ENCODE measurements at places on chromosomes 7 and 10. TPM values are rescaled to one million over a fixed set of nuclear protein-coding genes. Genes with fewer than 3 reads are reported as not detected.

- H3K4me1 ChIP-seq: peaks cover 70% of the 10 kb centered on the region
- DNase-seq: no peak
- peak overlapping the region; percentile 53 for H3K27ac ChIP-seq
- H3K4me3 ChIP-seq: peak overlapping the region; percentile 41
- peaks cover 3% of the 10 kb centered on the region for H3K36me3 ChIP-seq
Observed at GRCh38 chr10:100006243-100006886, 3.4 kb downstream of the DNMBP start.

DNA sequence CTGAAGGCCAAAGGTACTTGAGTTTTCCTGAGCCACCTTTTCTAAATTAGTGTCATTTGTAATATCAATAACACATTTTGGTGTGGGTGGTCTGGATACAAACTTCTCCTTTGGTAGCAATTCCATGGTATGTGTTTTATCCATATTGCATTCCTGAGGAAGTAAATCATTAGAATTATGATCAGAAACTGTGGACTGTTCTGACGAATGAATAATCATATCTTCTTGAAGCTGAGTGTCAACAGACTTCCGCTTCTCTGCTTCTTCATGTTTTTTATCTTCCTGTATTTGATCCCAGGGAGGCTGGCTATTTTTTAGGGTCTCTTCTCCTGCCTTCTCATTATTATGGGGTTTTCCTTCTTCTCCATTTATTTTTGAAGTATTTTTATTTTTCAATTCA lies 81.4 kb downstream of the NRBF2 start:
- H3K27me3 ChIP-seq: no peaks in the 10 kb centered on the region
- no peak overlapping the region for H3K4me3 ChIP-seq
- DNase-seq: no peak
- peak overlapping the region; percentile 60 for H3K27ac ChIP-seq

Gene HOXA1
- total RNA-seq: 0.55 TPM

Gene GHRHR
- not detected for total RNA-seq

Gene FKBP6
- total RNA-seq: not detected

DNA sequence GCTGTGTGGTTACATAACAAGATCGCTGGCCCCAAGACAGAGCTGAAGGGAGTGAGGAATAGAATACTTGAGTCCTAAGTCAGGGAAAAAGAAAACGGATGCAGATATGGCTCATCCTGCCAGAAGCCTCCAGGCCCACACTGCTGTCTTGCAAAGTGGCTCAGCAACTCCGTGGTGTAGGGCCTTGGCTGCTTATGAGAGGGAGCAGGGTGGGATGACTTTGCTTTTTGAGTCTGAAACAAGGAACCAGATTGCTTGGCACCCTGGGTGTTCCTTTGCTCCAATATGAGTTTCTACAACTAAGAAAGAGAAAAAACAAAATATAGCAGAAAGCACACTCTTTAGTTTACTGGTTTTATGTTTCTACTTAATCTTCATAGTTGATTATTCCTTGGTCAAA lies 193.8 kb upstream of the WDR11 start:
- H3K4me3 ChIP-seq: no peak overlapping the region
- H3K4me1 ChIP-seq: no peaks in the 10 kb centered on the region
- H3K36me3 ChIP-seq: no peaks in the 10 kb centered on the region
- DNase-seq: no peak
- no peak overlapping the region for H3K27ac ChIP-seq

- H3K4me1 ChIP-seq: no peaks in the 10 kb centered on the region
- no peak overlapping the region for H3K27ac ChIP-seq
- no peak overlapping the region for H3K4me3 ChIP-seq
- no peaks in the 10 kb centered on the region for H3K36me3 ChIP-seq
Observed at GRCh38 chr10:22752272-22752889, 38.0 kb upstream of the PIP4K2A start.

- H3K27ac ChIP-seq: no peak overlapping the region
- H3K4me1 ChIP-seq: peaks cover 11% of the 10 kb centered on the region
- H3K36me3 ChIP-seq: no peaks in the 10 kb centered on the region
- no peak for DNase-seq
- no peak overlapping the region for H3K4me3 ChIP-seq
- H3K27me3 ChIP-seq: no peaks in the 10 kb centered on the region
Observed at GRCh38 chr10:97682042-97682441, 5.0 kb downstream of the AVPI1 start.

GRCh38 chr10:13019280-13019679 lies 17.8 kb upstream of the CCDC3 start:
- H3K4me1 ChIP-seq: no peaks in the 10 kb centered on the region
- peaks cover 2% of the 10 kb centered on the region for H3K36me3 ChIP-seq
- no peak overlapping the region for H3K27ac ChIP-seq
- H3K27me3 ChIP-seq: peaks cover 4% of the 10 kb centered on the region

DNA sequence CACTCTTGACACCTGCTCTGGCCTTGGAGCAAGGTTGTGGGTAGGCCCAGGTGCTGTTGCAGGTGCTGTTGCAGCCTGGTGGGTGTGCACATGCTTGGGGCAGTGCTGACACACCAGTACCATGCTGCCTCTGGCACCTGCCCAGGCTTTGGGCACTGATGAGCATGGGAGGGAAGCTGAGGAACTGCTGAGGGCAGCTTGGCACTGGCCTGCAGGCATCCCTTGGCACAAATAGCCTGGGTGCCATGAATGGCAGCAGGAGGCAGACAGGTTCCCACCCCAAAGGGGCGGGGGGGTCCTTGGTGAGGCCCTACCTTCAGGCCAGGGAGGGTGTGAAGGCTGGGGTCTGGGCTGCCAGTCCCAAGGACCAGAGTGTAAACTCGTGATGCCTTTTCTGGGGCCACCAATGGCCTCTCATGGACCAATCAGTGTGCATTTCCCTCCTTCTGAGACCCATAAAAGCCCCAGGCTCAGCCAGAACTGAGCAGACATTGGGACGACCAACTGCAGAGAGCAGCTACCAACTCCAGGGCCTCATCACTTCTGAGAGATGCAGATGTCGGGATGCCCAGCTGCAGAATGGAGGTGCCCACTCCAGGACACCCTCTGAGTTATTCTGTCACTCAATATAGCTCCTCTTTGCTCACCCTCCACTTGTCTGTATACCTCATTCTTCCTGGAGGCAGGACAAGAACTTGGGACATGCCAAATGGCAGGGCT lies 547.4 kb downstream of the ZWINT start:
- no peaks in the 10 kb centered on the region for H3K36me3 ChIP-seq
- no peak overlapping the region for H3K27ac ChIP-seq
- no peak overlapping the region for H3K4me3 ChIP-seq
- no peaks in the 10 kb centered on the region for H3K4me1 ChIP-seq

Gene PTN
- total RNA-seq: not detected

DNA sequence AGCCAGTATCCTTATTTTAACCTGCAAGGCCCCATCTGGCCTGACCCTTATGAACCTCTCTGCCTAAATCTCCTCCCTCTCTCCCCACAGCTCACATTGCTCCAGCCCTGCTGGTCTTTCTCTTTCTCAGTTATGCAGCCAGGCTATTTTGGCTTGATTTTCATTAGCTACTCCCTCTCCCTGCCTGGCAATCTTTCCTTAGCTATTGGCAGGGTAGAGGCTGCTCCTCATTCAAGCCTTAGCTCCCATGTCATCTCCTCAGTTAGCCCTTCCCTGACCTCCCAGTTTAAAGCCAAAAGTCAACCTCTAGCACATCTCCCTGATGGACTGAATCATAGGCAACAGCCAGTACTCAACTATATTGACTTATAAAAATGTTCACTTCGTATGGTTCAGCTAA lies 214.4 kb upstream of the CELF2 start:
- H3K4me1 ChIP-seq: no peaks in the 10 kb centered on the region
- no peaks in the 10 kb centered on the region for H3K36me3 ChIP-seq
- H3K4me3 ChIP-seq: no peak overlapping the region

GRCh38 chr7:42227936-42228591 lies 8.9 kb downstream of the GLI3 start:
- H3K27ac ChIP-seq: no peak overlapping the region
- H3K27me3 ChIP-seq: peaks cover 50% of the 10 kb centered on the region
- no peaks in the 10 kb centered on the region for H3K36me3 ChIP-seq
- no peak for DNase-seq
- H3K4me1 ChIP-seq: peaks cover 6% of the 10 kb centered on the region

GRCh38 chr10:34462056-34462455 lies 353.0 kb downstream of the PARD3 start:
- no peaks in the 10 kb centered on the region for H3K27me3 ChIP-seq
- no peak for DNase-seq
- no peaks in the 10 kb centered on the region for H3K36me3 ChIP-seq
- no peak overlapping the region for H3K4me3 ChIP-seq
- H3K4me1 ChIP-seq: no peaks in the 10 kb centered on the region

GRCh38 chr10:63458177-63458576 lies 7.6 kb downstream of the JMJD1C start:
- peaks cover 6% of the 10 kb centered on the region for H3K36me3 ChIP-seq
- no peak overlapping the region for H3K27ac ChIP-seq
- no peaks in the 10 kb centered on the region for H3K27me3 ChIP-seq
- no peak for DNase-seq

GRCh38 chr10:42697926-42698325 lies 59.6 kb upstream of the ZNF33B start:
- H3K4me3 ChIP-seq: no peak overlapping the region
- no peaks in the 10 kb centered on the region for H3K36me3 ChIP-seq
- DNase-seq: no peak
- no peak overlapping the region for H3K27ac ChIP-seq
- no peaks in the 10 kb centered on the region for H3K4me1 ChIP-seq
- peaks cover 19% of the 10 kb centered on the region for H3K27me3 ChIP-seq

Gene CFAP43
- not detected for total RNA-seq

Gene HKDC1
- total RNA-seq: not detected

- H3K4me3 ChIP-seq: no peak overlapping the region
- DNase-seq: no peak
- peak overlapping the region; percentile 44 for H3K27ac ChIP-seq
- no peaks in the 10 kb centered on the region for H3K27me3 ChIP-seq
- H3K36me3 ChIP-seq: peaks cover 52% of the 10 kb centered on the region
Observed at GRCh38 chr10:104316321-104317099, 21.8 kb downstream of the ITPRIP start.

GRCh38 chr10:26960308-26960707 lies 99.5 kb upstream of the ABI1 start:
- H3K4me1 ChIP-seq: no peaks in the 10 kb centered on the region
- H3K27ac ChIP-seq: no peak overlapping the region
- H3K27me3 ChIP-seq: no peaks in the 10 kb centered on the region
- H3K4me3 ChIP-seq: no peak overlapping the region

- no peak for DNase-seq
- peaks cover 55% of the 10 kb centered on the region for H3K4me1 ChIP-seq
- H3K36me3 ChIP-seq: peaks cover 4% of the 10 kb centered on the region
- no peak overlapping the region for H3K27ac ChIP-seq
- no peak overlapping the region for H3K4me3 ChIP-seq
Observed at GRCh38 chr7:37287131-37287855, 161.4 kb downstream of the ELMO1 start.

- no peak for DNase-seq
- H3K27me3 ChIP-seq: no peaks in the 10 kb centered on the region
- no peak overlapping the region for H3K4me3 ChIP-seq
- peaks cover 49% of the 10 kb centered on the region for H3K36me3 ChIP-seq
- no peak overlapping the region for H3K27ac ChIP-seq
- H3K4me1 ChIP-seq: peaks cover 36% of the 10 kb centered on the region
Observed at GRCh38 chr10:3774018-3774813, 10.8 kb downstream of the KLF6 start.

GRCh38 chr10:27611744-27612550 lies 107.8 kb downstream of the RAB18 start:
- no peaks in the 10 kb centered on the region for H3K36me3 ChIP-seq
- H3K27ac ChIP-seq: no peak overlapping the region
- H3K4me1 ChIP-seq: no peaks in the 10 kb centered on the region
- H3K4me3 ChIP-seq: no peak overlapping the region

- no peak overlapping the region for H3K4me3 ChIP-seq
- H3K27me3 ChIP-seq: peaks cover 14% of the 10 kb centered on the region
- no peak overlapping the region for H3K27ac ChIP-seq
Observed at GRCh38 chr7:55134786-55135185, 116.0 kb downstream of the EGFR start.

- no peak for DNase-seq
- H3K27ac ChIP-seq: no peak overlapping the region
- H3K27me3 ChIP-seq: peaks cover 10% of the 10 kb centered on the region
- no peaks in the 10 kb centered on the region for H3K36me3 ChIP-seq
- H3K4me1 ChIP-seq: no peaks in the 10 kb centered on the region
- no peak overlapping the region for H3K4me3 ChIP-seq
Observed at GRCh38 chr7:155577509-155577905, 31.1 kb upstream of the CNPY1 start.

- H3K27ac ChIP-seq: no peak overlapping the region
- no peak overlapping the region for H3K4me3 ChIP-seq
- no peak for DNase-seq
- peaks cover 54% of the 10 kb centered on the region for H3K4me1 ChIP-seq
- H3K27me3 ChIP-seq: no peaks in the 10 kb centered on the region
Observed at GRCh38 chr7:50214771-50215170, 89.7 kb upstream of the IKZF1 start.

Gene HOXA9
- not detected for total RNA-seq

Gene DDIT4
- 175 TPM for total RNA-seq

Gene TDRD1
- total RNA-seq: 0.33 TPM

Gene NOS3
- 0.22 TPM for total RNA-seq

GRCh38 chr7:98855610-98856422 lies 14.0 kb downstream of the TMEM130 start:
- H3K4me1 ChIP-seq: peaks cover 2% of the 10 kb centered on the region
- DNase-seq: no peak
- H3K27ac ChIP-seq: no peak overlapping the region
- H3K36me3 ChIP-seq: no peaks in the 10 kb centered on the region
- H3K4me3 ChIP-seq: no peak overlapping the region

DNA sequence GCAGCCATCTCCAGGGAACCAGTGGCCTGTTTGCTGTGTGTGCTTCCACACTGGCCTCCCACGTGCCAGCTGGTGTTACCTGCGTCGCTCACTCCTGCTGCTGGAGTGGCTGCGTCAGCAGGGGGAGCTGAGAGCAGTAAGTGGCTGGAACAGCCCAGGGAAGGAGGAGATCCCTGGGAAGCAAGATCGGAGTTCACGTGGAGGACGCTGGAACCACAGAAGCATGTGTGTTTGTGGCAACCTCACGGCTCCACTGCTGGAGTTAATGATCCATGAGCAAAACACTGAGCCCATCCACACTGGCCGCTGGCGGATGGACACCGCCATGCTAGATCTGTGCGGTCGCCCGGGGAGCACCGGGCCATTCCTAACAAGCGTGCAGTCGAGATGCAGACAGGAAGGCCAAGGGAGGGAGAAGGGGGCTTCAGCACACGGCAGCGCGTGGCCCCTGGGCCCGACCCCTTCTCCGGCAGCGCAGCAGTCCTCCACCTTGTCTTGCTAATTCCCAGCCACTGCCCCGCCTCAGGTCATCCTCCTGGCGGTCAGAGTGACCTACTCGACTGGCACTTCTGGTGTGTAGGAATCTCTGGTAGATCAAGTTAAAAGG lies 68.5 kb upstream of the EEPD1 start:
- H3K4me3 ChIP-seq: no peak overlapping the region
- no peak for DNase-seq
- H3K4me1 ChIP-seq: no peaks in the 10 kb centered on the region

- no peak for DNase-seq
- H3K4me3 ChIP-seq: no peak overlapping the region
- no peaks in the 10 kb centered on the region for H3K4me1 ChIP-seq
- H3K27ac ChIP-seq: no peak overlapping the region
Observed at GRCh38 chr10:79585870-79586527, 24.7 kb upstream of the SFTPA1 start.

GRCh38 chr10:62000726-62001125 lies 99.2 kb downstream of the ARID5B start:
- H3K27ac ChIP-seq: peak overlapping the region; percentile 100
- H3K27me3 ChIP-seq: no peaks in the 10 kb centered on the region
- peaks cover 80% of the 10 kb centered on the region for H3K36me3 ChIP-seq
- no peak for DNase-seq

All from activated B cell treated with CpG ODN at 0.5 μM for 24 hours (primary cell).